ENCODE measurements at places on chromosomes 1 and 21.

GRCh38 chr1:74583397-74583796 is 71.0 kb upstream of the LRRC53 start:
- no peak for DNase-seq

GRCh38 chr1:151313501-151313900 is 13.7 kb downstream of the PI4KB start:
- no peak for DNase-seq

DNA sequence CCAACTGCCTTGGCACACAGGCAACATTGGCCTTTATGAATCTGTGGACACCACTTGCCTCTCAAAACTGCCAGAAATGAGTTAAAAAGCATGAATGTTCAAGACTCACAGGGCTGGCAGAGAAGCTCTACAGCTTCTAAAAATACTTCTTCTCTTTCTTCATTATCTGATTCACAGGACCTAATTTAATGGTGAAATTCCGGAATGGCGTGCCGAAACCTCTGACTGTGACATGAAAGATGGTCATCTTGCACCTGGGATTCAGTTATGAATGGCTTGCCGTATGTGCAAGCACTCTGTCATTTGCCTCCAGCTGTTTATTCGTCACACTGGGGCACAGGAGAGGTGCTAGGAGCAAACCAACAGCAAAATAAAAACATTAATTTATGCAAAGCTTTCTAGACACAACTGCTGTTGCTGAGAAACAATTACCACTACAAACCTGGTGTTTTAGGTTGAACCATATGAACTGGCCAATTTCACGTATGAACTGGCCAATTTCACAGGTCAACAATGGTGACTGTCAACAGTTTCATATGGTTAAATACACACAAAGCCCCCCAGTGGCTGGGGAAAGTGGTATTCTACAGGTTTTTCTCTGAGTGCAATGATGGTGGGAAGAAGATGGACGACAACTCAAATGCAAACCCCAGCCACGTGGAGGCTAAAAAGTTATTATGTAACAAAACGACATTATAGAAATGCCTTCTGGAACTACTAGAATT is 648.3 kb downstream of the KIF26B start:
- DNase-seq, result no peak

GRCh38 chr1:1166642-1167397 is 6.9 kb upstream of the TTLL10 start:
- DNase-seq, result no peak

DNA sequence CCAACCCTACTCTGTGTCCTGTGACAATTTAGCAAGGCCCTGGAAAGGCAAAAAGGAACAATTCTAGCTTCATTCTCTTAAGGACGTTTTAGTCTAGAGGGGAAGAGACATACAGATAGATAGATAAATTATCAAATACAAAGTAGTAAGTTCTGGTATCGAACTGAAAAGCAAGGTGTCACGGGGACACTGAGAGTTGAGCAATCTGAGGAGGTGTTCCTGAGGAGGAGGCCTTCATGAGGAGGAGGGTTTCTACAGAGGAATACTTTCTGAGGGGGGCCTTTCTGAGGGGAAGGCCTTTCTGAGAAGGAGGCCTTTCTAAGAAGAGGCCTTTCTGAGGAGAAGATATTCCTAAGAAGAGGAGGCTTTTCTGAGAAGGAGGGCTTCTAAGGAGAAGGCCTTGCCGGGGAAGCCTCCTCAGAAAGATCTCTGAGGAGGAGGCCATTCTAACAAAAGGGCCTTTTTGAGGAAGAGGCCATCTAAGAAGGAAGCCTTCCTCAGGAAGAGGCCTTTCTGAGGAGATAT is 155.9 kb upstream of the COA6 start:
- no peak for DNase-seq

DNA sequence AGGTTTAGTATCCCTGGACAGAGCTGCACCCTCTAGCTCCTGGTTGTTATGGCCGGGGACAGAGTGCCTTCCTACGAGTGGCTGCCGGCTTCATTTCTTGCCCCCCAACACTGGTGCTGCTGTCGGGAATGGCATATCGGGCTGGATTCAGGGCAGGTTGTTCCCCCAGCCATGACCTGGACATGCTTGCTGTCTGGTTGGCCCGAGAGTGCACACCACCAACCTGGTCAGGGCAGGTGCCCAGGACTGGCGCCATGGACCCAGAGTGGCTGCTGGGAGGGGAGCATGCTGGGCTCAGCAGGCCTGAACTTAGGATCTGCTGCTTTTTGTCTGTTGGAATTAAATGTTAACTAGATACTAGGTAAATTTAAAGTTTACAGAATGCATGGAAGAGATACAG is 21.8 kb downstream of the H6PD start:
- DNase-seq, result no peak

GRCh38 chr1:214552174-214552608 is 789 bp upstream of the PTPN14 start:
- DNase-seq, result no peak

GRCh38 chr1:89806616-89807015 is 14.2 kb upstream of the LRRC8D start:
- no peak for DNase-seq

DNA sequence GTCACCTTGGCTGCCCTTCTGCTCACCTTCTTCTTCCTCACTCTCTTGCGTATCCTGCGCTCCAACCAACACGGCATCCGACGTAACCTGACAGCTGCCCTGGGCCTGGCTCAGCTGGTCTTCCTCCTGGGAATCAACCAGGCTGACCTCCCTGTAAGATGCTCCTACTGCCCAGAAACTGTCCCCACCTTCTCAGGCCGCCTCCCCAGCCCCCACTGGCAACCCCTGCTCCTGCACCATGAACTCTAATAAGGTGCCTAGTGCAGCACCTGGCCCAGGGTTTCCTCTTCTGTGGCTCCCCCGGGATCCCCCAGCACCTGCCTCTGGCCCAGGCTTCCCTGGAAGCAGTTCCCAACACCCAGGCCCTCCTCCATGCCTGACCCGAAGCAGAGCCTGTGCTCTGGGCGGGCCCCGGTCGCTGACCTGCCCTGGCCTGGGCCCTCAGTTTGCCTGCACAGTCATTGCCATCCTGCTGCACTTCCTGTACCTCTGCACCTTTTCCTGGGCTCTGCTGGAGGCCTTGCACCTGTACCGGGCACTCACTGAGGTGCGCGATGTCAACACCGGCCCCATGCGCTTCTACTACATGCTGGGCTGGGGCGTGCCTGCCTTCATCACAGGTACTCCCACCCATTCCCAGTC is 12.8 kb downstream of the PSRC1 start:
- DNase-seq, result no peak

DNA sequence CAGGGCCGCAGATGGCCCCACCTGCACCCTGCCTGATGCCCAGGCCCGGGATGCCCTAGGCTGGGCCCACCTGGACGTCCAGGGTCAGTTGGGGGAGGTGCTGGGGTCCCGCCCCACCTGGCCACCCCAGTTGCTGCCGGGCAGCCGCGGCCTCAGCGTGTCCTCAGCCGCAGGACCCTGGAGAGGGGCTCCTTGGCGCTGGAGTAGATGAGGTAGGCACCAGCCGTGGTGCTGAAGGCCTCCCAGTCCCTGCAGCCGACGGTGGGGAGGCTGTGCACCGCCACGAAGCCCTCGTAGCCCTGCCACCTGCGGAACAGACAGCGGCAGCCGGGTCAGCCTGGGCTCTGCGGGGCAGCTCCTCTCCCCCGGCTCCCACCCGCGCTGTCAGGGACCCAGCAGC is 40.4 kb downstream of the KRTAP10-1 start:
- DNase-seq, result no peak

DNA sequence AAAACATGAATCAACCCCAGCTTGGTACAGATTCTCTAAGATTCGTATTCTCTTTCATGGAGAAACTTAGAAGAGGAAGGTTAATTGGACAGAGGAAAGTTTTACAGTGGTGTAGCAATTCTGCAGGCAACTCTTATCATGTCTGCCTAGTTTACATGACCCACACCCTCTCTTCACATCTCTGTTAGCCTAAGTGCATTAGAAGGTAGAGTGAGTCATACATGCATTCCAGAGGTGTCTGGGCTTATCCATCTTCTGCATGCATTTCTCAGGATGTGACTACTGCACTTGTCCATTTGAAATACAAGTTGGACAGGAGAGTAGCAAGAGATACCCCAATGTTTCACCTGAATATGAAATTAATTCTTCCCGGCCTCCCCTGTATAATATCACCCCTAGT is 578.4 kb upstream of the NCAM2 start:
- no peak for DNase-seq

DNA sequence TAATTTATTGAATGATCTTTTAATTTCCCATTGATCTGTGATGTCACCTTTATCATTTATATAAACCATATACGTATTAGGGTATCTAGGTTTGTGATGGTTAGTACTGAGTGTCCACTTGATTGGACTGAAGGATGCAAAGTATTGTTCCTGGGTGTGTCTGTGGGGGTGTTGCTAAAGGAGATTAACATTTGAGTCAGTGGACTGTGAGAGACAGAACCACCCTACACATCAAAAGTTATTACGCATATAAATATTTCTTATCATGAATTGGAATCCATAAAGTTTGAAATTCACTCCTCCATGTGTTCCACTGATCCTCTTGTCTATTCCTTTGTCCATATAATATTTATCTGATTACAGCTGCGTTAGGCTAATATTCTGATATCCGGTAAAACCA is 100.5 kb downstream of the PIGK start:
- DNase-seq, result no peak

GRCh38 chr1:161676441-161676840 is 13.5 kb downstream of the FCGR2B start:
- DNase-seq, result no peak

DNA sequence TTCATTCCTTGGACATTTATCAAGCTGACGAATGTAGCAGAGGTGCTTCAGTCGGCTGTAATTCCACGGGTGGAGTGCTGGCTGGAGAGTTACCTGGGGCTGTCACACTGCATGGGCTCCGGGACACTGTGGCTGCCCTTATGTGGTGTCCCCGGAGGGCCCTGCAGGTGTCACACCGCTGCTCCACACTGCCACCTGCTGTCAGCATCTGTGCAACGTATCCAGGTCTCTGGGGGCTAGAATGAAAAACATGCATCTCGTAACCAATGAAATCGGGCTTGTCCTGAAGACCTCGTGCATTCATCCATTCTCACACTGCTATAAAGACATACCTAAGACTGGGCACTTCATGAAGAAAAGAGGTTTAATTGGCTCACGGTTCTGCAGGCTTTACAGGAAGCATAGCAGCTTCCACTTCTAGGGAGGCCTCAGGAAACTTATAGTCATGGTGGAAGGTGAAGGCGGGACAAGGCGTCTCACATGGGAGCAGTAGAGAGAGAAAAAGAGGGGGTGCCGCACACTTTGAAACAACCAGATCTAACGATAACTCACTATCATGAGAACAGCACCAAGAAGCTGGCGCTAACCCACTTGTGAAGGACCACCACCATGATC is 46.7 kb upstream of the PCBP3 start:
- peak; percentile 66 for DNase-seq

GRCh38 chr1:182649041-182649440 is 35.3 kb downstream of the RGS8 start:
- no peak for DNase-seq

Measured in T-helper 2 cell treated with Interferon-gamma antibody and Interleukin-4, amounts not matched to agents 5 μg/mL and 100 μg/mL, for 36 hours (primary cell).